Cerebellar cortex (tissue), 1 donor: ENCODE measurements at places on chromosomes 6 and 20.

GRCh38 chr6:168247443-168248147 lies 72.0 kb downstream of the DACT2 start:
- peak; percentile 83 for DNase-seq

DNA sequence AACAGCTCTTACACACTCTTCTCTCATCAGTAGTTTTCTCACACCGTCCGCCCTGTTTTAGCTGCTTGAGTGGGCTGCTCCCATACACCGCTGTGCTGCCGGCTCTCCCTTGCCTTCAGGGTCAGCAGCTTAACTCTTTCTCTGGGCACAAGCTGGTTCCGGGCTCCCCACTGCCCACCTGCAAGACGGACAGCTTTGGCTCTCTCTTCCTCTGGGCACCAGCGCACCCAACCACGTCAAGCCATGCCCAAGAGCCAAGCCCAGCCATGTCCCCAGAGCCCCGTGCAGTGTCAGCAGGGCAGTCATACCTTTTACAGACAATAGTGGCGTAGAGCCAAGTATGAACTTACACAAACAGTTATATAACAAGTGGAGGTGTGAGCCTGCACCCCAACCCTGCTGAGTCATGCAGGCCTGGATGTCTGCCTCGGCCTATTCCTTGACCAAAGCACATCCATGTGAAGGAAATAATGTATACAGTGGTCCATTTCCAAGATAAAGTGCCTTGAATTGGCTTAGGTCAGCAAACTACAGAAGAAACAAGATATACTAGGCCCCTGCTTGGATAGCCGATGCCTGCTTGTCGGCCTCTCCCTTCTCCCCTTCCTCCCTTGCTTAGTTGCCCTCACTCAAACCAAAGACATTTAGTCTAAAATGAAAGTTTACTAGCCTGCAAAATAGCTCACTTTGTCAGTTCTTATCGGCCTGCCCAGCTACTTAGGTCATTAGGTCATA lies 89.3 kb downstream of the JPH2 start:
- DNase-seq, result no peak

GRCh38 chr6:14290041-14290771 lies 172.6 kb downstream of the CD83 start:
- DNase-seq, result no peak

DNA sequence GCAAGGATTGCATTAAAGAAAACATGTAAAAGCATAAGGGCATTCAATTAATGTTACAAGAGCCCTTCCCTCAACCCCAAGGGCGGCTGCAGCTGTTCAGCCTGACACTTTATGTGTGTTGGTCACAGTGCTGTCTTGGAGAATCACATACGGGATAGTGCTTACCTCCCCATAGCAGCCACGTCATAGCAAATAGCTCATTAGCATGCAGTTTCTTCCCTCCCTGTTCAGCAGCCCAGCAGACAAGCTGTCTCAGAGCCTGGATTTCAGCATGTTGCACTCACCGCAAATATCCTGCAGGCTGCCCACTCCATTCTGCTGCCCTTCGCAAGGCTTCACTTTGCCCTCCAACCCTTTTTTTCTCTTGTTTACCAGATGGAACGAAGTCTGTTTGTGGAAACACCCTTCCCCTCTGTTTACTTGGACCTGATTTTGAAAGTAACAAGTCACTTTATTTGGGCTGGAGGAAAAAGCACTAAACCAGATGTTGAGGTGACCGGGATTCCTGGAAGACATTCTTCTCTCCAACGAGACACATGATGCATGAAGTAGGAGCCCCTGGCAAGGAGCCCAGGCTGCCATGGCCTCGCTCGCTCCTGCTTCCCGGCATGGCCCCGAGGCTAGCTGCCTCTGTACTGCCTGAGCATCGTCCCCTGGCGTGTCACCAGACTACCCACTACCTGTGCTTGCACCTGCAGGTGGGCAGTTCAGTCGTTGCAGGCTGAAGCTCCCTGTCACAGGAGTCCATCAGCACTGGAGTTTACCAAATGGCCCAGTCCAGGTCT lies 151.6 kb upstream of the GMDS start:
- no peak for DNase-seq

DNA sequence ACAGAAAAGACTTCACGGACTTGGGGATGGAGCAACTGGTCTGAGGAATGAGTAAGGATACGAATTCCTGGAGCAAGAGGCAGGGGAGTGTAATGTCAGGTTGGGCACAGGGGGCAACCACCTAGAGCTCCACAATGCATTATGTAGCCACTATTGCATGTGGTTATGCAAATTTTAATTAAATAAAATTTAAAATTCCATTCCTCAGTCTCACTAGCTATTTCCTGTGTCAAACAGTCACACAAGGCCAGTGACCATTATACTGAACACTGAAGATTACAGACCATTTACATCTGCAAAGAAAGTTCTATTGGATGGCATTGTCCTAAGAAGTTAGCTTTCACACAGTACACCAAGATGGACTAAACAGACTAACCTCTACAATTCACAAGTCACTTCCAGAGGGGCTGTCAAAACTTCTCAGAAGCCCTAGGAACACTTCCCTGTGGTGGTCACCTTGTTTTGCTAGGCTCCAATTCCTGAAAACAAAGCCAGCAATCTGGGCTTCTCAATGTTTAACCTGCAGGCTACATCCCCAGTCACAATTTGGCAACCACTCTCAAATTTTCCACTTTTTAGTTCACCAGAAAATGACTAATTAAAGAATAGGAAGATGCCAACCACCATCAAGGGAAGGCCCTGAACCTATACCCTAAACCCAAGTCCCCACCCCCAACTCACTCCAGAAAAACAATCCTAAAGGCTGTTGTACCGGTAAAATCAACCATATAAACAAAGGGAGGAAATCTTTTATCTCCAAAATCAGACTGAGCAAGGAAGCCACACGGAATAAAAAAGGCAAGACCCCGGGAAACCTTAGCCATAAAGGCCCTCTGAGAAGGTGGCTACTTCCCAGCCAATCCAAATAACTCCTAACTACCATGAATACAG lies 34.2 kb upstream of the C20orf203 start:
- no peak for DNase-seq

DNA sequence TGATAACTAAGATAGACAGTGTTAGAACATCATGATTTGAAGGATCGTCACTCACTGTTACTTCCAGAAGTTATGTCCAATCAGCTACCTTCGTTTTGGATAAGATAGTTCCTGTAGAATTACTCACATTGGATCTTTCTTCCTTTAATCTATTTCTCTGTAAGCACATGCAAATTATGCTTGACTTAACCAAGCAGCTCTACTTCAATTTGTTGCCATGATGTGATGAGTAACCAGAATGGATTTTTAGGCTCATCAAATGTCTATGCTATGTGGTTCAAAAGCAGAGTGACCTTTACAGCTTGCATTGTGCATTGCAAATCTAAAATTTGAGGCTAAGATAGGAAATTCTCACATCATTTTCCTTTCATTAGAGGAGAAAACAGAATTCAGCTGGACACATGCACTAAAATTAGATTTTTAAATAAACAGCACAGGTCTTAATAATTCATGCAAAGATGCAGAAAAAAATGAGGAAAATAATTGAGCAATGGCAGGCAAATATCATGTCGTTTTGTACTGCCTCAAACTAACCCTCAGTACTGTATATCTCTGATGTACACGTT lies 76.7 kb upstream of the ZFP64 start:
- DNase-seq, result no peak

DNA sequence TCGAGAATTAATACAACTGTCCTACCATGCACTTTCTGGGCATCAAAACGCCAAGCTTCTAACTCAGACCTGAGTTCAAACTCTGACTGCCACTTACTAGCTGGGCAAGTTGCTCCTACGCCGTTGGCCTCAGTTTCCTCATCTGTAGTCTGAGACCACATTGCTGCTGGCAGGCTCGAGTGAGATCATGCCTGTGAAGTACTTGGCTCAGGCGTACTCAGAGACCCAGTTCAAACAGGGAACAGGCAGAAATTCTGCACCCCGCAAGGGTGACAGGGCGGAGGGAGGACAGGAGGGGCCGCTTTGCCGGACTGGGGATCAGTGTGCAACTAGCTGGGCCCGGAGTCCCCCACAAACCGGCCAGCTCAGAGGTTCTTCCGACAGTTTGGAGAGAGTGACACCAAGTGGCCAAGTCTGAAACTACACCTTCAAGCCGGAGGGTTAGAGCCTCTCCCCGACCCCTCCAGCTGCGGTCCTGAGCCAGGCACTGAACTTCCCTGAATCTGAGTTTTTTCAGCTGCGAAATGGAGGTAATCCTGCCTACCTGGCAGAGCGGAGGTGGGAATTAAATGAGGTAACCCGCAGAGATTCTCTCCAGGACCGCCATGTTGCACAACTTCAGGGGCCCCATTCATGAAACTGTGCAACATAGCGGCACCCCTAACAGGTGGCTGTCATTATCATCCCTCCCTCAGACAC lies 46.0 kb upstream of the PTPN1 start:
- peak; percentile 53 for DNase-seq

DNA sequence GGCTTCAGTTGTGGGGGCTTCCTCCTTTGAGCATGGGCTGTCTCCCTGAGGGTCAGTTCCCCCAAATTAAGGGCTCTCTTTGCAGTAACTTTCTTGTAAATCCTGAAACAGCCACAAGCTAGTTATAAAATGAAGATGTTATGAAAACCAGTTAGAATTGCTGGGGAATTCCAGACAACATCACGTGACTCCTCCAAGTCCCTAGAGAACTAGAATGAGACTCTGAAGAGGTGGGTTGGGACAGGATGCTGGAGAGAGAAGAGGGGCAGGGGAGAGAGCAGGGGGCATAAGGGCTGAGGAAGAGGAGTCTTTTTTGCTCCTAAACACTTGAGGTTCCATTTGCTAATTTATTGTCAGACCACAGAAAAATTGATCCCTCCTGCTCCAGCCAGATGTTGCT lies 380.3 kb downstream of the DHX35 start:
- DNase-seq, result no peak

DNA sequence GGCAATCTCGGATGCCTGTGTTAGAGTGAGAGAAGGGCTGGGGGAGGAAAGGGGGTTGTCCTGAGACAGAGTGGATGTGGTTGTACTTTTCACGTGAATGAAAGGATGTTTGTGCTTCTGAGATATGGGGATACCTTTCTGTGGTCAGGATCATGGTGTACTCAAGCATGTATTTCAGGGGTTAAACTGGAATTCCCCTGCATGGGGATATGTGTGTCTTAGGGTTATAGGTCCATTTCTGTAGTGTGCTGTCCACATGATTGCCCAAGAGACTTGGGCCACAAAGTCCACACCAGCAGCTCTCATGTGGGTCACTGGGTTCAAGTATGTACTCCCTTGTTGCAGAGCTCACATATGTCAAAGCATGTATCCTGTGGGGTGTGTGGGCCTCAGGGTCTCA lies 10.5 kb downstream of the SYNGAP1 start:
- no peak for DNase-seq

DNA sequence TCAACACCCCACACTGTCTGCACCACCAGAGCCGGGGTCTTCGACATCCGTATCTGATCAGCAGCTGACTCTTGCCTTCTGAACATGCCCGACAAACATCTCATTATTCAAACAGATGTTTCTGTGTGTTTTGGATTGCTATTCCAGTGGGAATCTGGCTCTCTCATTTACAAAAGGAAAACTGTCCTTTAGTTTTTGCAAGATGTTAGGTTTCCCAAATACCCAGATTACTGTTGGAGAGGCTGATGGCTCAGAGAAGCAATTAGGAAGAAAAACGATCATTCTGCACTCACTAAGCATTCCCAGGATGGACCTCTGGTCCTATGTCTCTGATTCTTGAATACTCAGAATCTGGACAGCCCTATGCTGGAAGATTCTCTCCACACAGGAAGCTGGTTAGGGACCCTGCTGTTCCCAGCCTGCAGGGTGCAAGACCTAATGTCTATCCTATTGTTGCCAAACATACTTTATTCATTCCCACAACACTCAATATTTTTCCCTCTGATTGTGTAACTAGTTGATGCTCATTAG lies 532.9 kb downstream of the CDH26 start:
- no peak for DNase-seq

GRCh38 chr6:89034586-89035251 lies 45.8 kb upstream of the PNRC1 start:
- no peak for DNase-seq

GRCh38 chr20:32577657-32578056 lies 7.5 kb downstream of the NOL4L start:
- DNase-seq, result no peak

DNA sequence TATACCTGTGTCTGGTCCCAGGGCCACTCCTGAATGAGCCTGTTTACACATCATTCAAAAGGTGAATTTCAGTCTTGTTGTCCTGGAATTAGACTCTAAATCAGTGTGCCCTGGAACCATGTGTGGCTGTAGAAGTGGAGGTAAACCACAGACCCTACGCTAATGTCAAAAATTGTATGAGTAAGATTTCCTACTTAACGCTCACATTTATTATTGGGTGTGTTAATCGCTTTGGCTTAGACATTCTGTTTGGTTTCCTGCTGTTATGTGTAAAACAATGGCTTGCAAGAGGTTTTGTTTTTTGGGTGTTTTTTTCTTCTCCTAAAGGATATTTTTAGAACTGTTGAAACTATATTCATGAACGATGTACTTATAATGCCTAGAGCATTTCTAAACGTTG lies 19.3 kb downstream of the PLCB1 start:
- no peak for DNase-seq

DNA sequence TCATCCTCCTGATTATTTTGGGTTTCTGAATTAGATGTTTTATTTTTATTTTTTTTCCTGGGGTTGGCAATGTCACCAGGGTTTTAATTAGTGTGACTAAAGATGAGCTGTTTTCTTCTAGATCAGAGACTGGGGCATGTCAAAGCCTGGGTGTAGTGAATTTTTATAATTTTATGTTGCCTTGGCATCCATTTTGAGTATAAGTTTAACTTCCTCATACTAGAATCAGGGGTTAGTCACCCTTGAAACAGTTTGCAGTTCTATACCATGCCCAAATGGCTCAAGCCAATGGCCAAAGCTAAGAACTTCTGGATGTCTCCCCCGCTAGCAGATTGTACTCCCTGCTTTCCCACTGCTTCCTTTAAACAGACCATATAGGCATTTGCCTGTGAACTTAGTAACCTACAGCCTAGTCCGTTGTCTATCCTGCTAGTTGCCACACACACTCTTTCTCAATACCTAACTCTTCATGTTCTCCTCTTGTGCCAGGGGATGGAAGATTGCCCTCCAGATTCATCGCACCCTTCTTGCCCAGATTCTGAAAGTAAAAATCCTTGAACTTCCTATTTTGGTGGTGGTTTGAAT lies 54.5 kb downstream of the KIAA0408 start:
- no peak for DNase-seq

- DNase-seq, result no peak
Observed at GRCh38 chr6:142184307-142184706, 37.2 kb downstream of the VTA1 start.

DNA sequence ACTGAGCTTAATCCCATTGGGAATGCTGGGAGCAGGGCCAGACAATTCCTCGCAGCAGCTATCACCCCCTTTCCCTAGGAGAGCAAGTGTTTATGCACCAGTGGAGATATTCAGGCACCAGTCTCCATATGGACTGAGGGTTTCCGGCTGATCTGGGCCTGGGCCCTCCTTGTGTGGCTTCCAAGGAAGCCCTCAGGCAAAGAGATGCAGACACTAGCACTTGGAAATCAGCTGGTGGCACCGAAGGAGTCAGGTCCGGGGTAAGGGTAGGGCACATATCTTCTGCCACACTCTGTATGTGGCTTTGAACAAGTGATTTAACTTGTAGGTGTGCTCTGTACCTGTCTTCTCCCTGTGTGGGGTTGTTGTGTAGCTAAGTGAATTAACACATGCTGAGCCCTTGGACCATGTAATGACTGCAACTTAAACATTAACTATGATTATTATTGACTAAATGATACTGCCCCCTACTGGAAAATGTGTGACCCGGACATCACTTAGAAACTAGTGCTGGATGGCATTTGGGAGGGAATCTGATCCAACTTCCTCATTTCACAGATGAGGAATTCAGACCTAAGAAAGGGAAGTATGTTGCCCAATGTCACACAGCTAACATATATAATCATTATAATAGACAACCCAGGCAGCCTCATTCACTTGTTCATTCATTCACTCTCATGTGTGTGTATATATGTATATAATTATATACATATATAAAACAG lies 19.3 kb upstream of the WFDC2 start:
- peak; percentile 42 for DNase-seq
